ENCODE measurements at places on chromosomes 2 and 18. TPM values are rescaled to one million over a fixed set of nuclear protein-coding genes. Genes with fewer than 3 reads are reported as not detected.

DNA sequence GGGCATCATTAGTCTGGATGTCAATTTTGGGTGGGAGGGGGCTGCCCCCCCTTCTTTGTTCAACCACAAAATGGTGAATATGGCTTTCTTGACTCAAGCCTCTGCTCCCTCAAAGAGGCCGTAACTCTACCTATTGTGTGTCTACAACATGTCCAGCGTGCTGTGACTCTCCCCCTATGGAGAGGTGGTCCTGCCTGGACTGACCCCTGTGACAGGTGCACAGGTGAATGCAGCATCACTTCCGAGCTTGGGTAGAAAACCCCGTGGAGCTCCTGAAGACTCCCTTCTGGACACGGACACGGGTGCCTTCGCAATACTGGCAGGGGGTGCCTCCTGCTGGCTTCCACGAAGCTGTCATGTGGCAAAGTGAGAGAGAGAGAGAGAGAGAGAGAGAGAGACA is 397.8 kb downstream of the GALR1 start:
- no peak for DNase-seq

GRCh38 chr18:69588301-69588700 is 187.6 kb downstream of the DOK6 start:
- DNase-seq: no peak

GRCh38 chr2:72694715-72695496 is 130.9 kb downstream of the EXOC6B start:
- peak; percentile 72 for DNase-seq

DNA sequence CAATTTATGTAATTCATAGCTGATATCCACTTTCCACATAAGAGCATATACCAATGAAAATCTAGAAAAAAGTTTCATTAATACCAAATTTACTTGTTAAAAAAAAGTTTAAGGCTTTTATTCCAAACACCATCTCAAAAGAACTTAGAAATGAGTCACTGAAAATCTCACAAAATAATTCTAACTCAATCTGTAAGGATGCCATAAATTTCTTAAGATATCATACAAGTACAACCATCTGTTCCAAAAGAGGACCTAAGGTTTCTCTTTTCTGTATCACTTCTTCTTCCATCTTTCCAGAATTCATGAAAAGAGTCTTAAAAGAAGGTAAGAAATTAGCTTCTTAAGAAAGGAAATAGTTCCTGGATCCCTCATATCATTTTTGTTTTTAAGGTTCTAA is 60.4 kb downstream of the TRIP12 start:
- DNase-seq: no peak

The POTEC gene
- total RNA-seq: not detected

- no peak for DNase-seq
Observed at GRCh38 chr2:232993231-232993821, 19.7 kb downstream of the NGEF start.

The TXNDC2 gene
- total RNA-seq: not detected

GRCh38 chr2:237866101-237866621 is 6.7 kb downstream of the RAMP1 start:
- DNase-seq: peak; percentile 61

- no peak for DNase-seq
Observed at GRCh38 chr18:58599106-58599505, 29.8 kb downstream of the ALPK2 start.

- DNase-seq: no peak
Observed at GRCh38 chr2:191995285-191995684, 148.4 kb upstream of the CAVIN2 start.

DNA sequence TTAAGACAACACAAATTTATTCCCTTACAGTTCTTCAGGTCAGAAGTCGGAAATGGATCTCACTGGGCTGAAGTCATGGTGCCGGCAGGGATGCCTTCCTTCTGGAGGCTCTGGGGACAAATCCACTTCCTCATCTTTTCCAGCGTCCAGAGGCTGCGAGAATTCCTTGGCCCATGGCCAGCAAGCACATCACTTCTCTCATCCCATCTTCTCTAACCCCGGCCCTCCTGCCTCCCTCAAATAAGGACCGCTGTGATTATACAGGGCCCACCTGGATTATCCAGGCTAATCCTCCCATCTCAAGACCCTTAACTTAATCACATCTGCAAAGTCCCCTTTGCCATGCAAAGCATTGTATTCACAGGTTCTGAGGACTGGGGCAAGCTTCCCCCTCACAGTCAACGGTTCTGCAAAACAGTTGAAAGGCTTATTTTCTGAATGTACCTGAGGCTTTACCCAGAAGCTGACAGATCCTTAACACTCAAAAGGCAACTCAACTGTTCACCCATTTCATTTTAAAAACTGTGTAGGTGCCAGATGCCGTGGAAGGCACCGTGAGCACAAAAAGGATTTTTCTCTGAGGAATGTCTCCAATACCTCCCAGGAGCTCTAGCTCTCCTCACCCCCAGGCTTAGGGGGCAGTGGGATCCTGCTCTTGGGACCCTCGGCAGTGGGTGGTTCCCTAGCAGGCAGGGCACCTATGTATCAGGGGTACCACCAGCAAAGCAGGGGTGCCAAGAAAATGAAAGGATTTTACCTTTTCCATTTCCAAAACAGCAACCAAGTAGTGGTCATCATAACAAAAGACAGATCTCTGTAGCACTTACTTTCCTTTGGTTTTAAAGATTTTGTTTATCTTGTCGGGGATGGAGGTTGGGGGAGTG is 84.0 kb downstream of the KCTD1 start:
- no peak for DNase-seq

The KLHL30 gene
- 0.71 TPM for total RNA-seq

GRCh38 chr18:44171301-44171700 is 509.4 kb upstream of the SETBP1 start:
- DNase-seq: no peak

The PER2 gene
- 9.6 TPM for total RNA-seq

The ANKRD53 gene
- 1.9 TPM for total RNA-seq

GRCh38 chr2:162382278-162382677 is 38.3 kb downstream of the GCA start:
- DNase-seq: no peak

- DNase-seq: no peak
Observed at GRCh38 chr2:65551528-65551927, 119.1 kb upstream of the SPRED2 start.

DNA sequence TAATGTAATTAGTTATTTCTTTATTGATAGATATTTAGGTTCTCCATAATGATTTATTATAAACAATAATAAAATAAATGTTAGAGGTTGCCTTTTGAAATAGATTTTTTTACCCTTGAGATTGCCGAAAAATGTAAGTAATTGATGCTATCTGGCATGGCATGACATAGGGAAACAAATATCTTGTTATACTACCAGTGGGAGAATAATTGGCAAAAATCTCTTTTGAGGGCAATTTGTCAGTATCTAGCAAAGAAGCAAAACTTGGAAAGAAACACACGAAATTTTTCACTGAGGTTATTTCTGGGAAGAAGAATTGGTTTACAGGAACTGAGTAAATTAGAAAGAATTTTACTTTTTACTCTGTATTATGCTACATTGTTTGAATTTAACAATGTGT is 547.2 kb upstream of the SETBP1 start:
- DNase-seq: no peak

DNA sequence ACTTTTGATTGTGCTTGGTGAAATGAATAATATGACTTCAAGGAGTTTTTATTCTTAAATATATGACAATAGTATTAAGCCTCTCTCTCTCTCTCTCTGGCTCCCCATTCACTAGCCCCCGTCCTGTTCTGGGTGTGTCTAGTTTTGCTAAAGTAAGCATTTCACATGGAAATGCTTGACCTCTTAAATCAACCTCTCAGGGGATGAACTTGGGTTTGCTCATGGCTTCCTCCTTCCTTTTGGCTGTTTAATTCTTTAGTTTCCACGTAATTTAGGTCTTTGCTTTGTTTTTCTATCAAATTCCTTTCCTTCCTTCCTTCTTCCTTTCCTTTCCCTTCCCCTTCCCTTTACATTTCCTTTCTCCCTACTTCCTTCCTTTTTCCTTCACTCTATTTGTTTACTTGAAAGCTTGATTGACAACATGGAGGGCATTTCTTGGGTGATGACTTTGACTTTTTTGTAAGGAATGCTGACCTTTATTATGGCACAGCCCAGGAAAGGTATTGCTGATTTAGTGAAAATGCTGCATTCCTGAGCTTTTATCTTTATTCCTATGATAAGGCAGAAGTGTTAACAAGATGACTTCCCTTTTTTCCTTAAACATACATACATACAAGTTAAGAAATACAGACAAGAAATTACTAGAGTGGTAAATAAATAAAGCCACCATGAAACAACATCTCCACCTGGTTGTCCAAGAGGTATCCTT is 3.6 kb downstream of the DPP4 start:
- DNase-seq: no peak

DNA sequence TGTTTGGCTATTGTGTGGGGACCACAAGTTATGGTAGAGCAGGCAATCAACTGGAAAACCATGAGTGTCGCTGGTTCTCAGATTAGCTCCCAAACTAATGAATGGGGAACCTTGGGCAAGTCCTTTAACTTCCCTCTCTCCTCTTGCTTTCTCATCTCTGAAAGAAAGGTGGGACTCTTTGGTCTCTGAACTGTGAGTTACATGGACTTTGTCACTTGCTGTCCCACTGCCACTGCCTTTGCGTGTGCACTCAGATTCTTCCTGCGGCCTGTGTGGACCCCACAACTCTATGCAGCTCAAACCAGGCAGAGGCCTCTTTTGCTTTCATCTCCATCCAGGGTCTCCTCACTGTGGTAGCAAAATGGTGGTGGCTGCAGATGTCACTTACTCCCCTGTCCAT is 86.7 kb downstream of the RNF144A start:
- no peak for DNase-seq

- DNase-seq: no peak
Observed at GRCh38 chr2:196252408-196253115, 81.2 kb upstream of the STK17B start.

The RGPD3 gene
- 0.82 TPM for total RNA-seq

- no peak for DNase-seq
Observed at GRCh38 chr18:11147371-11147951, 1.9 kb downstream of the PIEZO2 start.

The GPR155 gene
- 21.3 TPM for total RNA-seq

The REG3A gene
- not detected for total RNA-seq

- DNase-seq: no peak
Observed at GRCh38 chr2:1339388-1340140, 73.7 kb upstream of the TPO start.

- DNase-seq: no peak
Observed at GRCh38 chr2:238143239-238143951, 4.9 kb downstream of the KLHL30 start.

GRCh38 chr2:36801088-36801487 is 104.6 kb downstream of the VIT start:
- no peak for DNase-seq

The ATOH8 gene
- total RNA-seq: 17.7 TPM

The SERPINB3 gene
- not detected for total RNA-seq

GRCh38 chr18:36379435-36379984 is 82.0 kb downstream of the FHOD3 start:
- DNase-seq: no peak

- DNase-seq: no peak
Observed at GRCh38 chr2:134310107-134311079, 56.5 kb downstream of the MGAT5 start.

The SULT1C3 gene
- total RNA-seq: not detected

DNA sequence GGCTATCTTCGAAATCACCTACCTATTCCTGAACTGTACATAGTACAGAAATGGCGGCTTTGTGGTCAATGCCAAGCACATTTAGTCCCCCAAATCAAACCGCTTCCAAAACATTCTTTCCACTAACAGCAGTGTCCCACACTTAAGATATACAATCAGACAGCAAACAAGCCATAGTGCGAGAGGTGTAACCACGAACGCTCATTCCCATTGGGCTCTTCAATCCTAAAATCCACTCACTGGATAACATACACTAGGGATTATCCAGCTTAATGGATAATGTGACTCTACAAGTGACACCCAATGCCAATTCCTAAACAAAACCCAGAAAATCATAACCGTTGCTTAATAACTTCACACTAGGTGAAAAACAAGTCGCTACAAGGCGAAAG is 2.0 kb downstream of the XPO1 start:
- no peak for DNase-seq

- no peak for DNase-seq
Observed at GRCh38 chr2:26462100-26462499, 15.8 kb downstream of the OTOF start.

GRCh38 chr18:71784777-71785176 is 759.4 kb downstream of the CBLN2 start:
- DNase-seq: no peak

- no peak for DNase-seq
Observed at GRCh38 chr2:88234760-88235159, 64.6 kb downstream of the THNSL2 start.

All from sigmoid colon (tissue), 7 donors.